Glomerular endothelial cell (primary cell): ENCODE measurements at places on chromosomes 12 and 14. TPM values are rescaled to one million over a fixed set of nuclear protein-coding genes. Genes with fewer than 3 reads are reported as not detected.

Gene FAM222A
- 0.99 and 1.0 TPM in 2 replicates for total RNA-seq

Gene RFX4
- not detected in 2 replicates for total RNA-seq

Gene GRIN2B
- 0.06 and 0.10 TPM in 2 replicates for total RNA-seq

Gene INHBE
- total RNA-seq = not detected in 2 replicates

Gene PPP1R36
- not detected in 2 replicates for total RNA-seq

Gene LYZ
- total RNA-seq = not detected in 2 replicates

Gene SSPN
- 1.7 and 5.1 TPM in 2 replicates for total RNA-seq

Gene GLIPR1L1
- not detected in 2 replicates for total RNA-seq

Gene KCNMB4
- 2.2 and 3.0 TPM in 2 replicates for total RNA-seq
